ENCODE measurements at places on chromosomes 7 and 10.

DNA sequence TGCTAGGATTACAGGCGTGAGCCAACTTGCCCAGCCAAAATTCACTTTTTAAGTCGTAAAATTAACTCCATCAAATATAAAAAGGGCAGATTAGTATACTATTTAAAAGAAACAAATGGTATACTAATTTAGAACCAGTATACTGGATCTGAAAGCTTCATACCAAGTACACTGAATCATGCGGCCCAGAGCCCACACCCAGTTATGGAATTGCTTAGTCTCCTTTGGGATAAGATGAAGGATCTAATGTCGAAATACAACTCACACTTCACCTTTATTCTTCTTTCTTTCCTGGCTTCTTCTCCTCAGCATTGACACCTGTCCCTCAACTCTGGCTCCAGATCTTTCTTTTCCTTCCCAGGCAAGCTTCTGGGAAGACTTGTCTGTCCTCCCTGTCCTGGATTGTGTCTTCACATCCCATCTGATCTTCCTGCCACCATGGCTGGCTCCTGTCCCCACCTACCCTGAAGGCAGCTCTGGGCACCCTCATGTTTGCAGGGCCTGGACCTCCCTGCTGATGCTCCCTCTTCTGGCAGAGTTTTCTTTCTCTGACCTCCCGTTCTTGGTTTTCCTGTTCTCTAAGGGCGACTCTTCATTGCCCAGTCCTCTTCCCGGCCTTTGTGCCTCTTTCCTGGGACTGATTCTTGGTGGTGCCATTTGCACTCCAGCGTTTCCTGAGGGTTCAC lies 57.8 kb upstream of the CTBP2 start:
- DNase-seq = no peak

DNA sequence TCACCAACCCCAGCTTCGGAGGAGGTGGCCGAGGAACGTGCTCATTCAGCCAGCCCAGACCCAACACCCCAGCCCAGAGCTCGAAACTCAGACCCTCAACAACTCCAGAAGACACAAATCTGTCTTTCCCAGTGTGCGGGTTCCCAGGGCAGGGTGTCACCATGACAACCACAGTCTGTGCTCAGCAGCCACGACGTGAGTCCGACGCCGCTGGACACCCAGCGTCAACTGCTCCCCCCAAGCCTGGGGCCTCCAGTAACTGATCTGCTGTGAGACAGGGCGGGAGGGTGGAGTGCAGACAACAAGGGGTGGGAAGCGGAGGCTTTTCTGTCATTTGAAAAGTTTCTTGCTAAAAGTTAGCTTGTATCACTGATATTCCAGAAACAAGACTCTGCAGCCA lies 167.2 kb downstream of the MAD1L1 start:
- no peak for DNase-seq

DNA sequence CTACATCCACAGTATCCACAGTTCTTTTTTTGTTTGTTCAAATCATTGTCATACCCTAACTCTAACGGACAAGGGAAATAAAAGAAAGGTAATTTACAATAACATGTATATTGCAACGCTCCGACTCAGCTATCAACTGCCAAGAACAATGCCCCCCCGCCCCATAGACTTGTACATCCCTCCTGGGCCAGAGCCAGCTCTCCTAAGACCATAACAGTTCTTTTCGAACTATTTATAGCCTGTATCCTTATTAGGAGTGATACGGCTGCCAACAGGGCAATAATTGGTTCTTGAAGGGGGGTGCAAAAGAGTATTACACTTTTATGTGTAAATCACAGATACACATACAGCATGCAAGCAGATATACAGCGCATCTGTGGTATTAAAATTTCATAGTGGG lies 495.7 kb downstream of the GALNT17 start:
- no peak for DNase-seq

DNA sequence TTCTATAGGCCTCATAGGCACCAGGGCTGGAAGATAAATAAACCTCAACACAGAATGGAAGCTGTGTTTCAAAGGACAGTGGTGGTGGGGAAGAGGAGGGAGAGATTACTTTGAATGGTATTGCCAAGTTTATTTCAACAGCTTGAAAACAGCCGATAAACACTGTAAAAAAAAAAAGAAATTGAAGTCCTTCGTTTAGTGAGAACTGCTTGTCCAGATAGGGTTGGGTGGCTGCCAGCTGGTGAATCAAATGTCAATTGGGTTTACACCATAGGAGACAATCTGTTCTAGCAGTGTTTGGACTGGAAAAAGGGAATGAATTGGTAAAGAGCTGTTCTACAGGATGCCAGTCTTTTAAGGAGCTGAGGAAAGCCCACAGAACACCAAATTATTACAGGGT lies 254.8 kb downstream of the PHF14 start:
- DNase-seq = peak; percentile 30

DNA sequence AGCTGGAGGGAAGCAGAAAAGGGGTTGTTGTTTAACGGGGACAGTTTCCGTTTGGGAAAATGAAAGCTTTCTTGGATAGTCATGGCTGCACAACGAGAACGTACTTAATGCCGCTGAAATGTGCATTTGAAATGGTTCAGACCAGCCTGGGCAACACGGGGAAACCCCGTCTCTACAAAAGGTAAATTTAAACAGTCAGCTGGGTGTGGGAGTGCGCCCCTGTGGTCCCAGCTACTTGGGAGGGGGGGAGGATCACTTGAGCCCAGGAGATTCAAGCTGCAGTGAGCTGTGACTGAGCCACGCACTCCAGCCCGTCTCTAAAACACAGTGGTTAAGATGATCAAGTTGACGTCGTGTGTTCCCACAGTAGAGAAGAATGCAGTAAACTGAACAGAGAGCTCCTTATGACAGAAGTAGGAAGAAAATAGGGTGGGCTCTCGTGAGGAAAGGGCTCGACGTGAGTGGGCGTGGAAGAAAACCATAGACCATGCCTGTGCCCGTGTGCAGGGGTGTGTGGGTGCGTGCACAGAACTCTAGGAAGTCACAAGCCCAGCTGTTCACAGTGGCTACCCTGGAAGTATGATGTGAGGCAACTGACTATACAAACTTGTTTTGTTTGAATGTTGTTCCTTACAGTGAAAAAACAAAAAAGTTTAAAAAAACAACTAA lies 4.1 kb upstream of the FUOM start:
- no peak for DNase-seq

DNA sequence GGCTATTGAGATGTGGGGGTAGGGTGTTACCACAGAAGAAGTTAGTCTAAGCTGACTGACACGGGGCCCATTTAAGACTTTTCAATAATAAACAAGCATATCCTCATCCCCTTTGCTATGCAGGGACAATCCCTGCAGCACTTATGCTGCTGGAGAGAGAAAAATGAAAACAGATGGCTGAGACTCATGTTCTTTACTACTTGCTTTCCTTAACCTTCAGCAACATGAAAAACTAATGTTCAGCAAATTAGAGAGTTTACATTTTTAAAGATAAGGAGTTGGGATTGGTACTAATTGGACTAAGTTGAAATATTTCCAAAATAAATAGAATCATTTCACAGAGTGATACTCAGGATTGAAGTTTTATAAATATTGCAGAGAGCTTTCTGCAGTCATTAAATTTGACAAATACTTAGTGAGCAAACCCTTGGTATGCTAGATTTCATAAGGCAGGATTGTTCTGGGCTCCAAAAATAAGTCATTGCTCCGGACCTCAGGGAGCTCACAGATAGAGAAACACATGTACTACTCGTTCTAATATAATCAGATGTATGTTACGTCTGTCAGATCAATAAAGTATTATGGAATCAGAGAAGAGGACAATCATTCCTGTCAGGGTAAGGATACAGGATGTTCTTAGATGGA lies 147.1 kb upstream of the LRRN3 start:
- no peak for DNase-seq

- DNase-seq = no peak
Observed at GRCh38 chr10:108360187-108360586, 1195.7 kb upstream of the SORCS1 start.

GRCh38 chr7:28984631-28985030 lies 26.5 kb upstream of the TRIL start:
- peak; percentile 42 for DNase-seq

- DNase-seq = peak; percentile 73
Observed at GRCh38 chr7:154960063-154960790, 42.7 kb downstream of the PAXIP1 start.

- no peak for DNase-seq
Observed at GRCh38 chr10:73781548-73781878, 335 bp upstream of the CHCHD1 start.

DNA sequence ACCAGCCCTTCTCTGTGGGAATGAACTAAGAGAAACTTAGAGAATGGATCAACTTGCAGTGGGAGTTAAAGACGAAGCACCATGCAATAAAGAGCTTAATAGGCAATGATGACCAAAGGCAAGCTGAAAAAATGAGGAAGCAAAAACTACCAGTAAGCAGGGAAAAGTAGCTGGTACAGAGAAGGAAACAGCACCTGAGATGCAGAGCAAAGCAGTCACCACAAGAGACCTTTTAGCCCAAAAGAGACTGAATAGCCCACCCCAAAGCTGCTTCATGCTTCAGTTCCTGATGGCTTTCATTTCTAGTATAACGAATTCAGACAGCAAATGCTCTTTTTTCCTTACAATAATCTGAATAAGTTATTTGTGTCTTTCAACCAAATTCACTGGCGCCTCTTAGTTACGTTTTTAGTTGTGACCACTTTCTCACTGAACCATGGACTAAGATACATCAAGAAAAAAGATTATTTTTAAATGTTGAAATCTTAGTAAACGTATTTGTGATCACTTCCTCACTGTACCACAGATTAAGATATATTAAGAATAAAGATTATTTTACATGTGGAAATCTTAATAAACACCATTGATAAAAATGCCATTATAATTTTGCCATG lies 76.0 kb downstream of the USP6NL start:
- DNase-seq = no peak

- no peak for DNase-seq
Observed at GRCh38 chr7:42527004-42527403, 290.0 kb upstream of the GLI3 start.

DNA sequence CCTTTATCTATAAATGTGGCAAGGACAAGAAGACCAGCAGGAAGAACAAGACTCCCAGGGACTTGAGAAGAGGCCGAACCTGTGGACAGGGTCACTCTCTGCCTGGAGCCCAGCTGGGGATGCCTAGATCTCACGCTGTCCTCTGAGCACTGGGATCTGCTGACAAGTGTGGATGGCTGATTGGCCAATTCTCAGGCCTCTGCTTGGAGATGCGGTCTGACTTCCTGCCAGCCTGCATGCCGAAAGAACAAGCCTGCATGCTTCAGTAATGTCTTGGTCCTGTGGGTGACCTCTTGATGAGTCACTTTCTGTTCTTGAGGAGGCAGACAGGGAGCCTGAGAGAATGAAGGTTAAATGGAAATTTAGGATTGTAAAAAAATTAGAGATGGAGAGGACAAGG lies 84.7 kb downstream of the TMEM178B start:
- peak; percentile 7 for DNase-seq

DNA sequence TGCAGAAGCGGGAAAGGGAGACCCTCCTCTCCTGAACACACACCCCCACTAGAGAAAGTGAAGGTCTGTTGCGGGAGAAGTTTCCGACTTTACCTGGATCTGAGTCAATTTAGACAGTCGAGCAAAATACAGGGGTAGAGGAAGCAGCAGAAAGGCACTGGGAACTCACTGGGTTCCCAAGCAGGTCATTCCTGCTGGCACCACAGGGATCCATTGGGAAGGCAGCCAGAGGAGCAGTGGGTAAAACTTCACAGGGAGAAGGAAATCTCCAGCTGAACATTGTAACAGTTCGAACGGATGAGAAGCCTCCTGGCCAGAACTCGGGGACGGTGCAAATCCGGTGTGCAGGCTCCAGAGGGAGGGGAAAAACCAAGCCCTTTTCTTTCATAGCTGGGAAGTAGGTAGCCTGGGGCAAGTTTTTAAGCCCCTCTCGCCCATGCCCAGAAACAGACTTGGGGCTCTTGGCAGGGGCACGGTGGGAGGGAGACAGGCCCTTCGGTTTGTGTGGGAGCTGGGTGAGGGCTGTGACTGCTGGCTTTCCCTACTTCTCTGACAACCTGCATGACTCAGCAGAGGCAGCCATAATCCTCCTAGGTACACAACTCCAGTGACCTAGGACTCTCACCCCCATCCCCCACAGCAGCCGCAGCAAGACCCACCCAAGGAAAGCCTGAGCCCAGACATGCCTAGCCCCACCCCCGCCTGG lies 51.9 kb downstream of the DDC start:
- no peak for DNase-seq

DNA sequence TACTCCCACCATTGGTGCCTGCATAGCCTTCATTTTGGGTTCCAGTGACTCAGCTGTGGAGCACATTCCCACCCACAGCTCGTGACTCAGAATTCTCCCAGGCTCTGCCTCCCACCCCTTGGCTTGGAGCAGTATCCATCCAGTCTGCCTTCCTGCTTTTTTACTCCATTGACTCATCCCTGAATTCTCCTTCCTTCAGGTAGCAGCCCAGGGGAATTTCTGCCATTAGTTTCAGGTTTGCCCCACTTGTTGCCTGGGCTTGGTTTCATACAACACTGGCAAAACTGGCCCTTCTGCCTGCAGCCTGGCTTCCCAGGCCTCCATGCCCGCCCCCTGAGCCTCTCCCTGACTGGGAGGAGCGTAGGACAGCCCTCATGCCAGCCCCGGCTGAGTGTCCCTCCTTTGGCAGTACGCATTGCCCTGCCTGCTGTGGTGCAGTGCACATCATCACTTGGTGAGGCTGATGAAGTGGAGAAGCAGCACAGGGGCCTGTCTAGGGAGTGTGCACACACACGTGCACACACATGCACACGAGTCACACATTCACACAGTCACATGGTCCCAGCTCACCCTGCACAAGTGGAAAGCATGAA lies 55.0 kb downstream of the SNX10 start:
- no peak for DNase-seq

- DNase-seq = no peak
Observed at GRCh38 chr7:881441-882234, 5.3 kb downstream of the GET4 start.

DNA sequence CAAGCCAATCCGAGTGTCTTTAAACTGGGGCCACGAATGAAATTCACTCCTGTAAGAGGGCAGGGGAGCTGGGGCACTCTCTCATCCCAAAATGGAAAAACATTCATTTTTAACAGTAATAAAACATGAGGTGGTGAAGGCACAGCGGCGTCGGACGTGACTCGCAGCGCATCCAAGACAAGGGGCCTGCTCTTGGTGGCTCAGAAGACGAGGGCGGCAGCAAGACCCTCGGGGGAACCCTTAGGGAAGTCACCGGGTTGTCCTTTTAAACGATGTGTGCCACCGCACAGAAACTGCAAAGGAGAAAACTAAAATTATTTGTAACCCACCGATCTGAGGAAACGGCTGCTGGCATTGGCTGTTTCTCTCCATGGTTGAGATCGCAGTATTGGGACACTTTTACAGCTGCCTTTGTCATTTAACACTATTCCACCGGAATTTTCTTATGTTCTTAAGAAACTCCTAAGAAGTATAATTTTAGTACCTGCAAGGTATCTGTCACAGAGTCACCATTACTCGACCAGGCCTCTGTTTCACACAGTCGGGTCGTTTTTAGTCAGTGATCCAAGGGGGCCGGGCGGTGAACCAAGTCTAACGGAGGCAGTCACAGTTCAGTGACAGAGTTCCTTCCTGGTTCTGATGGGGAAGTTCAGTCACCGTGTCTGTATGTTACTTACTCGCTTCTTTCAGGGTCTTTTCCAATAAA lies 159.3 kb downstream of the PTPRN2 start:
- DNase-seq = no peak

All from pons (tissue), 1 donor.